ENCODE measurements at places on chromosomes 6 and 20. TPM values are rescaled to one million over a fixed set of nuclear protein-coding genes. Genes with fewer than 3 reads are reported as not detected.

The DUSP15 gene
- polyA plus RNA-seq = 1.5 TPM

The PFDN6 gene
- polyA plus RNA-seq = 35.2 TPM

The C6orf52 gene
- not detected for polyA plus RNA-seq

DNA sequence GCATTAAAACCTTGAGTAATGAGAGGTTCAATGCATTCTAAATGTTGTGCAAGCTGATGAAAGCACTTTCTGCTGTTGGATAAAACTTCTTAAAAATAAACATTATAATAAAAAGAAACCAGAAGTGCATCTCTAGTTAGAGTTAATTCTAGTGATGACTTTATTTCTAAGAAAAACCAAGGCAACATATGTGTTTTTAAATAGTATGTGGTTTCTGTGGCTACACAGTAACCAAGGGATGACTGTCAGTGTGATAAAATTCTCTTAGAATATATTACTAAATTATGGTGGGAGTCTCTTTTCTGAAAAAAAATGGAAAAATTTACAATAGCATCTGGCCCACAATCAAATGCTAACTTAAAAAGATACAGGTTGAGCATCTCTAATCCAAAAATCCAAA lies 117.0 kb downstream of the ME1 start:
- DNase-seq = no peak

DNA sequence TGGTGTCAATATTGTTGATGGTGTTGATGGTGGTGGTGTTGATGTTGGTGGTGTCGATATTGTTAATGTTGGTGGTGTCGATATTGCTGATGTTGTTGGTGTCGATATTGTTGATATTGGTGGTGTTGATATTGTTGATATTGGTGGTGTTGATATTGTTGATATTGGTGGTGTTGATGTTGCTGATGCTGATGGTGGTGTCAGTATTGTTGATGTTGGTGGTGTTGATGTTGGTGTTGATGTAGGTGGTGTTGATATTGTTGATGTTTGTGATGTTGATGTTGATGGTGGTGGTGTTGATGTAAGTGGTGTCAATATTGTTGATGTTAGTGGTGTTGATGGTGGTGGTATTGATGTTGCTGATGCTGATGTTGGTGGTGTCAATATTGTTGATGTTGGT lies 240.0 kb downstream of the CDH4 start:
- DNase-seq = no peak
